ENCODE measurements at places on chromosomes 3 and 15. TPM values are rescaled to one million over a fixed set of nuclear protein-coding genes. Genes with fewer than 3 reads are reported as not detected.
A peak's percentile ranks its signal among the peaks of the same experiment; 100 is the strongest.

DNA sequence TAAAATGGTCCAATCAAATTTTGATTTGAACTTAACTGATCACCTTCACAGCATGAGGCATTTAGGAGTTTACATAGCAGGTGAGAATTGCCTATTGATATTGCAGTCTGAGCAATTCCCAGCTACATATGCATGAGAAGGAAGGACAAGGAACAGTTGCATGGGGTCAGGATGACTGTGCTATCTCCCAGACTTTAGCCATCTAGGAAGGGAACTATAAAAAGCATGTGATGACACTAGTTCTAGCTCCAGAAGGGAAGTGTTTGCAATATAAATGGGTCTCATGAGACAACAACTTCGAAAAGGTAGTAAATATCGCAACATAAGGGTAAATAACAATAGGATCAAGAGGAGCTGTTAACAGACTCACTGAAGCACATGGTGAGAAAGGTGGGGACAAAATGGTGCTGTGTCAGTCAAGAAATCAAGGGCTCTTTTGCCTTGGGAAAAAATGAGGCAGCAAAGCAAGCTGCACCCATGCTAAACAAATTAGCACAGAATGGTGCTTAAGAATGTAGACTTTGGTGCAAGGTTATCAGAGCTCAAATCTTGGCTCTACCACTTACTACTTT is 90.4 kb upstream of the SLC2A2 start:
- no peak for DNase-seq

DNA sequence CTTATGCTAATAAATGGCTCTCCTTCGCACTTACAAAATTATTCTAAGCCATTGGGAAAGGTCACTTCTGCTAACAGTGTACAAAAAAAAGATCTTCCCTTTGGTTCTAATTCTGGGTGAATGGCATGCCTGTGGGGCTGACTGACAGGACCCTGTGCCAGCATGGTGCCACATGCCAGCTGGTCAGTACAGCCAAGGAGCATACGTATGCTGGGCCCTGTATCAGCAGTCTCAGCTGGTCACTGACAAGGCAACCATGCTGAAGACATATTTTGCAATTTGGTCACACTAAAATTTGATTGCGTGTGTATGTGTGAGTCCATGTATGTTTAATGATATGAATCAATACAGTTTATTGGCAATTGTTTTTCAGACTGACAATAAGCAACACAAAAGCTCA is 246.1 kb downstream of the TBL1XR1 start:
- DNase-seq = no peak

The ATR gene
- total RNA-seq = 47.7 TPM

- peak; percentile 68 for DNase-seq
Measured at GRCh38 chr3:46705022-46705530, 3.9 kb downstream of the TMIE start.

- DNase-seq = no peak
Measured at GRCh38 chr3:150589759-150590158, 13.4 kb upstream of the SELENOT start.

DNA sequence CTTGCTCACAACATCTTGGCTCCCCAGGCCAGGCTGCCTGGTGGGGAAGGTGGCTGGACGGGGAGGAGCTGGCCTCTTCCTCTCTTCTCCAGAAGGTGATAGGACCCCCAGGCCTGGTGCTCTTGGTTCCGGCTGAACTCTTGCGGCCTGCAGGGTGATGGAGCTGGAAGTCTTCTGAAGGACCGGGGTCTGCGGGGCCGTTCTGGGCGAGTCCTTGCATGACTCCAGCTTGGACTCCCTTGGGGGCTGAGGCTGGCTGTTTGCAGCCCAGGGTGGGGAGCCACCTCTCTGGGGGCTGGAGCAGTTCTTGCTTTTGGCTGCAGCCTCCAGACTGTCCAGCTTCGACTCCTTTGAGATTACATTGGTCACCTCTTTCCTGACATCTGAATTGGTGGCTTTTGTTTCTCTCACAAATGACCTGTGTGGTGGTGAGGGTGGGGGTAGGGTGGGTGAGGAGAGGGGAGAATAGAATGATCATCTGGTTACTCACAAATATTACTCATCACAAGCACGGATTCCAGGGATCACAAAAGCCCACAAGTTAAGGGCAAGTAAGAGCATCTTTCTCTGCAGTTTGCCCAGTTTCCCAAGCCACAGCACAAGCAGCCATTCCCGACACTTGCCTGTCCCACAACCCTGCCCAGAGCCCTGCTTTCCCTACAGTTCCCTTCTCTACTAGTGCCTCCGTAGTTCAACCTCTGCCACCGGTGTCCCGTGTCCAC is 149.1 kb upstream of the HACD2 start:
- no peak for DNase-seq

- DNase-seq = no peak
Measured at GRCh38 chr3:171967137-171967783, 72.1 kb upstream of the FNDC3B start.

The AQR gene
- total RNA-seq = 43.5 TPM

GRCh38 chr3:169769287-169770181 is at the start of gene ACTRT3:
Gene ACTRT3, minus strand, starts transcription at chr3:169769561. Its CDS starts 41 bp downstream, at chr3:169769520.
- DNase-seq = peak; percentile 64

The ATP10A gene
- total RNA-seq = 86.4 TPM

- DNase-seq = peak; percentile 53
Measured at GRCh38 chr3:71581457-71582035, 2.0 kb downstream of the FOXP1 start.

- DNase-seq = no peak
Measured at GRCh38 chr3:30331519-30331918, 274.9 kb upstream of the TGFBR2 start.

DNA sequence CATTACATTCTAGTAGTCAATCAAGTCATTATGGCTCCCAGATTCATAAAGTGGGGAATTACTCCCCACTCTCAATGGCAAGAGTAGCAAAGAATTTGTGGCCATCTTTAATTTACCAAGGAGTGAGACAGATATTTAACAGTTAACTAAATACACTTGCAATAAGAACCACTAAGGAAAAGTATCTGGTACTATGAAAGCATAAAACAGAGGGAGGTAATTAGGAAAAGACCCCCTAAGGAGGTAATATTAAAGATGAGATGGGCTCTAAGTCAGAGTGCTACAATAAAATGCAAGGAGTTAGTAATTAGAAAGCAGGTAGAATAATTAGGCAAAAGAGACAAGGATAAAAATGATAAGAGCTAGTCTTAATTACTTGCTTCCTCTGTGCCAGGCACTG is 301.9 kb downstream of the CHL1 start:
- DNase-seq = no peak

- DNase-seq = no peak
Measured at GRCh38 chr3:111252779-111253178, 181.2 kb downstream of the NECTIN3 start.

GRCh38 chr3:122794779-122795673 is at the start of gene SLC49A4:
Gene SLC49A4, plus strand, starts transcription at chr3:122795069. Its CDS starts 124 bp downstream, at chr3:122795193.
- peak; percentile 82 for DNase-seq

GRCh38 chr3:136818191-136818768 is 646 bp upstream of the SLC35G2 start:
- DNase-seq = no peak

GRCh38 chr3:71281280-71281679 is 302.2 kb downstream of the FOXP1 start:
- DNase-seq = no peak

- DNase-seq = no peak
Measured at GRCh38 chr15:81189583-81190283, 6.9 kb upstream of the IL16 start.

DNA sequence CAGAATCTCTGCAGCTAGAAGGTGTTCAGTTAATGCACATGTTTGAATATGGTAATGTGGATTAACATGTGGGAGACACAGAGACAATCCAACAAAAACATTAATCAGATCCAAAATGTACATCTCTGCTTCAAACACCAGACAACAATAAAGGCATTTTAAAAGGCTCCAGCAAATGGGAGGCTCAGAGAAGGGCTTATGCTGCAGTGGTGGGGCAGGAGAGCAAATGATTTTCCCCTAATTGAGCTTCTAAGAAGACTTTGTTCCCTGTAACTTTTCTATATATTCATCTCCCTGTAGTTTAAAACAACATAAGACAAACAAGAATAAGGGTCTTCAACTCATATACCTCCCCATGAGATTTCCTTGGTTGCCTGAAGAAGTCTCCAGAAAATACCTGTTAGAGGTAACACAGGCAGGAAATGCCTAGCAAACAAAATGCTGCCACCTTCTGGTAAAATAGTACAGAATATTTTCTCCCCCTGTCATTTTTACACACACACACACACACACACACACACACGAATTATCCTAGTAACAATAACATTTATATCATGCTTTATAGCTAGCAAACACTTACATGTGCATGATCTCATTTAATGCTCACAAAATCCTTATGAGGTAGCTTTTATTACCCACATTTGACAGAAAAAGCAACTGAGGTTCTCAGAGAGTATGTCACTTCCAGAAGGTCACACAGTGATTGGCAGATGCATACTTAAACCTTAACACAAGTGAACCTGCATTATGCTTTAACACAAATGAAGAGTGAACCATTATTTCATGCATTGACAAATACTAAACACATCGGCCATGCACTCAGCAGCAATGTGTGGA is 123.4 kb upstream of the MB21D2 start:
- DNase-seq = no peak

The FAM107A gene
- total RNA-seq = not detected

- DNase-seq = no peak
Measured at GRCh38 chr3:90091549-90091948, 984.1 kb downstream of the EPHA3 start.

- no peak for DNase-seq
Measured at GRCh38 chr3:60542995-60543394, 708.3 kb downstream of the FHIT start.

GRCh38 chr3:129596194-129597086 is 10.0 kb downstream of the PLXND1 start:
- DNase-seq = no peak

DNA sequence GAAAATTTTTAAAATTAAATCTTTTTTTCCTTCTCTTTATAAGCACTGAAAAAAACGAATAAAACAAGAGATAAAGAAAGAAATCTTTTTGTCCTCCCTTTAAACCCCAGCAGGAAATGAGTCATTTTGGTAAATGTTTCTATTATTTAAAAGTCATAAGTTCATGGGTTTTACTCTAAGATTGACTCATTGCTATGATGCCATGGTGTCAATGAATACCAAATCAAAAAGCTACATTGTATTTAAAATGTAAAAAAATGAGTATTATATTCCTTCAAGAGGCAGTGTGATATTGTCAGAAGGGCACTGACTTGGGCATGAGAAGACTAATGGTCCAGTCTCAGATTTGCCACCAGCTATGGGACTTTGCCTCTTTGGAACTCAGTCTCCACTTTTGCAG is 303.4 kb upstream of the DNAJC19 start:
- DNase-seq = no peak

DNA sequence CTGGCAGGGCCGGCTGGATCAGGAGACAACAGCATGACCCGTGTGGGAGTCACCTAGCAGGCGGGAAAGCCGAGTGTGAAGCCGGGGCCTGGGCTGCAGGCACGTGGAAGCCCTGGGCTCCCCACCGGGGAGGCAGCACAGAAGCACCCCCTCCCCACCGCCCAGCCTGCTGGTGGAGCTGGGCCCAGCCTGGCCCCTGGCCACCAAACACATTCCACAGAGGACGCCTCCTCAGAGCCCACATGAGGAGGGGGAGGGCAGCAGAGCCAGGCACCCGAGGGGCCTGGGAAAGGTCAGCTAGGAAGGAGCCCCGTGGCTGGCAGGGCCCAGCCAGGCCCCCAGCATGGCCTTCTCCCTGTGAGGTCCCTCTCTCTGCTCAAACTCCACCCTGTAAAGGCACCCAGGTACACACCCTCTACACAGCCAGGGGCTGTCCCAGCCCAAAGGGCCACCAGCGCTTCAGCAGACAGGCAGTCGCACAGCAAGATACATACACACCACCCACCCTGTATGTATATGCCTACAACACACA is 4.5 kb downstream of the PLXNB1 start:
- no peak for DNase-seq

The SV2B gene
- total RNA-seq = 0.08 TPM

GRCh38 chr3:32216172-32216783 is 22.2 kb upstream of the CMTM8 start:
- DNase-seq = no peak

GRCh38 chr15:81155375-81156218 is 21.5 kb downstream of the CFAP161 start:
- peak; percentile 38 for DNase-seq

DNA sequence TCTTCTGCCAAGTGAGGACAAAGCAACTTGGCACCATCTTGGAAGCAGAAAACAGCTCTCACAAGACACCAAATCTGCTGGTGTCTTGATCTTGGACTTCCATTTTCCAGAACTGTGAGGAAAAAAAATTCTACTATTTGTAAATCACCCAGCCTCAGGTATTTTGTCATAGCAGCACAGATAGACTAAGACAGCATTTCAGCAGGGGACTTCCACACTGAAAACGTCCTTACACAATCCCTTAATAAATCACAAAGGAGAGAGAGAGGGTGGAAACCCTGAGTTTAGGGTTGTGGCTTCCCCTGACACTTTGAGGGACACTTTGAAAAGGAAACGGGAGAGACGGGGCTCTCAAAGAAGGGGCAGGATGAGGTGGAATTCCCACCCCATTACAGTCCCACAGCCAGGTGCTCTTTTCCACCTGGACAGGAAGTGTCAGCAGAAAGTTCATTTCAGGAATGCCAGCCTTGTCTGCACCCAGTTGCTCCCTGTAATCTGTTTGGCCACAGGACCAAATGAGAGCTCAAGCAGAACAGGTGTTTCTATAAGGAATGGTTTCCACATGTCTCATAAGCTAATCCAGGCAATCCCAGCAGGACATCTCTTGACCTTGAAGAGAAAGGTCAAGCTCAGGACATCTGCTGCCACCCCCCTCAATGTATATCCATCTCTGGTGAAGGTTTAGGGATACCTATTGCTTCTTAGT is 51.3 kb downstream of the MYLK start:
- no peak for DNase-seq

DNA sequence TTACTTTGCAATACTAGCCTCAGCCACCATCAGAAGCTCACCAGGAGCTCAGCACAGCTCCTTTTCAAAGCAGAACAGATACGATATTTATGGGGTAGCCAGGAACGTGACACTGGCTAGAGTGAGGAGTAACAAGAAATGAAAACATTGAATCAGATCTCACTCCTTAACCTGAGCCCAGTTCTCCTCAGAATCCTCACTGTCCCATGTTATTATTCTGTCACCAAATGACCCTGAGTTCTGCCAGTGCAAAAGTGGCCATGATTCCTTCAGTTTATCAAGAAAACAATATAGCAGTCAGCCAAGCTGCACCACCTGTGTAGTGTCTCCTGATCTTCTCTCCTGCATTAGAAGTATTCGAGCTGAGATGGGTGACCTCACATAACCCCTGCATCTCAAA is 956.7 kb downstream of the TUSC7 start:
- no peak for DNase-seq

DNA sequence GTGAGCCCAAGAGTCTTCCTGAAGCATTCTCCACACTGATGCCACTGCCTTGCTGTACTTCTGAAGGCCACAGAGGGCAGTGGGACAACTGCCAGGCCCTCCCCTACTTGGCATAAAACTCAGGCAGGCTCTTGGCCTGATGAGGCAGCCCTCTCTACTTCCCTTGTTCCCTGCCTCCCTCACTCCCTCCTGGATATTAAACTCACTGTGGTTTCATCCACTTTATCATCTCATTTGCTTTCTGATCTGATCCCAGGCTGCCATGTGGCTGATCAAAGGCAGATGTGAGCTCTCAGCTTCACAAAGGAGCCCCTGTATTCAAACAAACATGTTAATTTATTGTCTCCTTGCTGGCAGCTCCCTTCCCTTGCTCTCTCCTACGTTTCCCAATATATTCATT is 533.5 kb downstream of the IGSF11 start:
- DNase-seq = no peak

The VPS33B gene
- total RNA-seq = 20.4 TPM

The SPESP1 gene
- 1.3 TPM for total RNA-seq

The NPTN gene
- total RNA-seq = 44.3 TPM

Data from naive thymus-derived CD4-positive, alpha-beta T cell (primary cell).